ENCODE measurements at places on chromosomes 1 and 21. TPM values are rescaled to one million over a fixed set of nuclear protein-coding genes. Genes with fewer than 3 reads are reported as not detected.

Gene RLF
- 21.3 TPM for total RNA-seq

Gene ANKRD45
- total RNA-seq: not detected

Gene CACNA1S
- total RNA-seq: not detected

- H3K27me3 ChIP-seq: peaks cover 36% of the 10 kb centered on the region
- H3K36me3 ChIP-seq: no peaks in the 10 kb centered on the region
- DNase-seq: no peak
- no peak overlapping the region for H3K27ac ChIP-seq
These were observed 3.2 kb downstream of the RAP1GAP start for GRCh38 chr1:21665711-21666575.

- DNase-seq: no peak
- no peak overlapping the region for H3K27ac ChIP-seq
- no peaks in the 10 kb centered on the region for H3K27me3 ChIP-seq
- H3K4me3 ChIP-seq: no peak overlapping the region
- H3K4me1 ChIP-seq: no peaks in the 10 kb centered on the region
- no peaks in the 10 kb centered on the region for H3K36me3 ChIP-seq
These were observed 322.7 kb upstream of the DUSP10 start for GRCh38 chr1:222064388-222065211.

Gene PROK1
- total RNA-seq: not detected
